ENCODE measurements at places on chromosomes 13 and 19. TPM values are rescaled to one million over a fixed set of nuclear protein-coding genes. Genes with fewer than 3 reads are reported as not detected.

Gene NLRP5
- total RNA-seq, result not detected

Gene TEX26
- not detected for total RNA-seq

GRCh38 chr19:9065457-9066014 is 21.3 kb upstream of the OR1M1 start:
- no peaks in the 10 kb centered on the region for H3K4me1 ChIP-seq
- no peak for DNase-seq
- no peak overlapping the region for H3K4me3 ChIP-seq
- no peaks in the 10 kb centered on the region for H3K36me3 ChIP-seq
- H3K27ac ChIP-seq, result no peak overlapping the region

DNA sequence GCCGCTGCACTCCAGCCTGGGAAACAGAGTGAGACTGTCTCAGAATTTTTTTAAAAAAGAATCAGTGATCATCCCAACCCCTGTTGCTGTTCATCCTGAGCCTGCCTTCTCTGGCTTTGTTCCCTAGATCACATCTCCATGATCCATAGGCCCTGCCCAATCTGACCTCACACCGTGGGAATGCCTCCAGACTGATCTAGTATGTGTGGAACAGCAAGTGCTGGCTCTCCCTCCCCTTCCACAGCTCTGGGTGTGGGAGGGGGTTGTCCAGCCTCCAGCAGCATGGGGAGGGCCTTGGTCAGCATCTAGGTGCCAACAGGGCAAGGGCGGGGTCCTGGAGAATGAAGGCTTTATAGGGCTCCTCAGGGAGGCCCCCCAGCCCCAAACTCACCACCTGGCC is at the start of gene KLK2:
Gene KLK2 (plus strand): TSS at position 384 of the 400 bp plus-strand sequence. CDS start 35 bp downstream, outside the sequence.
- H3K36me3 ChIP-seq, result no peaks in the 10 kb centered on the region
- no peak within 1 kb of the TSS for H3K27ac ChIP-seq
- H3K4me3 ChIP-seq, result no peak within 1 kb of the TSS
- peaks cover 5% of the 10 kb centered on the region for H3K27me3 ChIP-seq
- no peaks in the 10 kb centered on the region for H3K4me1 ChIP-seq

DNA sequence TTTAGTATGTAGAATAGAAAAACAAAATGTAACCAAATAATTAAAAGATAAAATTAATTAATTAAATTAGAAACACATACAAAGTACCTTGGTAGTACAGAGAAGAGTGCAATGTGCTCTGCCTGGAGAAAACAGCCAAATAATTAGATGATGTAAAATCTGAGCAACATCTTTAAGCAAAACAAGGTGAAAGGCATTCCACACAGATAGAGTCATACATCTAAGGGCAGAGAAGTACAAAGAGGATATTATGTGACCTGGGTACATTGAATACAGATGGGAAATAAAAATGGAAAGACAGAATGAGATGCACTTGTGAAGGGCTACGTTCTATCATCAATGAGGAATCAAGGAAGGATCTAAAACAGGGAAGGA is 25.2 kb upstream of the FNDC3A start:
- no peaks in the 10 kb centered on the region for H3K36me3 ChIP-seq
- no peaks in the 10 kb centered on the region for H3K4me1 ChIP-seq
- DNase-seq, result no peak
- H3K27me3 ChIP-seq, result no peaks in the 10 kb centered on the region
- H3K27ac ChIP-seq, result no peak overlapping the region

DNA sequence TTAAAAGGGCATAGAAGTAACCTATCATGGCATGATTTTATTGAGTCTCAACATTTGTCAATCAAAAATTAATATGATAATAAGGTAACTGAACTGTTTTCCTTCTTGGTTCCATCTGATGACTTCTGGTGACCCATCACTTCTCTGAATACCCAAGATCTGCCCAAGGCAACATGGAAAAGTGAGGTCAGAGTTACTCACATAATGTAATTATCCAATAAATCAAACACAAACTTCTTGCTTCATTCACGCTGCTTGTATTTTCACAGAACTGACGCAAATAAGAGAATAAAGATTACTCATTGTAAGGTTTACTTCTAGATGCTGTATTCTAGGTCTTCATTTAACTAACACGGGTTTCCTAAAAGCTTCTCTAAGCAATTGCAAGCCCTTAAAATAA is 361.6 kb downstream of the RBM26 start:
- no peaks in the 10 kb centered on the region for H3K4me1 ChIP-seq
- H3K27ac ChIP-seq, result no peak overlapping the region
- DNase-seq, result no peak
- no peak overlapping the region for H3K4me3 ChIP-seq
- no peaks in the 10 kb centered on the region for H3K36me3 ChIP-seq

Data from liver (tissue), 10 donors.